ENCODE measurements at places on chromosomes 13 and 19.

DNA sequence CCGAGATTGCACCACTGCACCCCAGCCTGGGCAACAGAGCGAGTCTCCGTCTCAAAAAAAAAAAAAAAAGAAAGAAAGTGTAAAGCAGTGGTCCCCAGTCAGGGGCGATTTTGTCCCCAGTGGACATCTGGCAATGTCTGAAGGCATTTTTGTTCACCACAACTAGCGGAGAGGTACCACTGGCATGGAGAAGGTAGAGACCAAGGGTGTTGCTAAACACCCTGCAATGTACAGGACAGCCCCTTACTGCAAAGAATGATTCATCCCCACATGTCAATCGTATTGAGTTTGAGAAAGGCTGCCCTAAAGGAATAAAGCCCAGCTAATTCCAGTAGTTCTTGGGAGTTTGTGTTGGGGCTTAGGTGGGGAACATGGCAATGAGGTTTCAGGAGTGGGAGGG lies 38.7 kb downstream of the CYP4F2 start:
- no peak for DNase-seq

GRCh38 chr19:35901854-35902661 lies at the start of gene HCST:
HCST (plus strand) TSS chr19:35902529; CDS start chr19:35902594, 65 bp downstream.
- no peak for DNase-seq

GRCh38 chr19:31451686-31452330 lies 102.6 kb upstream of the TSHZ3 start:
- no peak for DNase-seq

GRCh38 chr19:3503036-3503572 lies 2.6 kb upstream of the DOHH start:
- no peak for DNase-seq

GRCh38 chr13:51252954-51253532 lies 30.8 kb downstream of the FAM124A start:
- no peak for DNase-seq

- DNase-seq, result no peak
Measured at GRCh38 chr19:15110418-15110815, 3.2 kb downstream of the SYDE1 start.

DNA sequence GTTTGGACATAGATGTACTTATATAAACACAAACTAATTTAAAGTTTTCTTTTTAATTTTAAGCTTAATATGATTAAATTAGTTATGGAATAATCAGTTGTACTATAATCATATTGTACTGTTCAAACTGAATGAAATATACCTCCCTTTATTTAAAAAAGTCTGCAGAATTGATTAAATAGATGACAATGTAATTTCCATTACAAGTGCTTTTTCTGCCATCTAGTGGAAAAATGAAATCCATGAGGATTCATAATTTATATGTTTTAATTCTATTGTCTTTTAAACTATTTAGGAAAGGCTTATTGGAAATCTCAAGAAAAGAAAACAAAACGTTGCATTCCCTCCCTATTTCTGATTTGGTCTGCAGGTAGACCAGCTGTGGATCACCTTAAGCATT lies 30.9 kb downstream of the MZT1 start:
- no peak for DNase-seq

GRCh38 chr13:79070343-79070974 lies 335.6 kb downstream of the RBM26 start:
- no peak for DNase-seq

DNA sequence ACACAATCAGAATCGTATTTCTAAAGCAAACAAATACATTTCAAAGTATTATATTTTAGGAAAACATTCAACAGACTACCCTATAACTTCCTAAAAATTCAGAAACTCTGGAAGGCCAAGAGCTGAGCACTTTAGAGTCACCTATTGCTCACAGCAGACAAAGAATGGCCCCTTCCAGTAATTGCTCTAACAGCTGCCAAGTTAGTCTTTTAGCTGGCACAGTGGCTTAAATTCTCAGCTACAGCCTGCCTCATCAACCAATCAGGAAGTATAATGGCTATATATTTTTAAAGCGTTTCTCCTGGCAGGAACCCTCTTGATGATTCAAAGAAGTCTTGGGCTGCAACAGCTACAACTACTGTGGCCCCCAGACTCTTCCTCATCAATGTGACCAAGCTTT lies 14.9 kb upstream of the SLITRK5 start:
- no peak for DNase-seq

DNA sequence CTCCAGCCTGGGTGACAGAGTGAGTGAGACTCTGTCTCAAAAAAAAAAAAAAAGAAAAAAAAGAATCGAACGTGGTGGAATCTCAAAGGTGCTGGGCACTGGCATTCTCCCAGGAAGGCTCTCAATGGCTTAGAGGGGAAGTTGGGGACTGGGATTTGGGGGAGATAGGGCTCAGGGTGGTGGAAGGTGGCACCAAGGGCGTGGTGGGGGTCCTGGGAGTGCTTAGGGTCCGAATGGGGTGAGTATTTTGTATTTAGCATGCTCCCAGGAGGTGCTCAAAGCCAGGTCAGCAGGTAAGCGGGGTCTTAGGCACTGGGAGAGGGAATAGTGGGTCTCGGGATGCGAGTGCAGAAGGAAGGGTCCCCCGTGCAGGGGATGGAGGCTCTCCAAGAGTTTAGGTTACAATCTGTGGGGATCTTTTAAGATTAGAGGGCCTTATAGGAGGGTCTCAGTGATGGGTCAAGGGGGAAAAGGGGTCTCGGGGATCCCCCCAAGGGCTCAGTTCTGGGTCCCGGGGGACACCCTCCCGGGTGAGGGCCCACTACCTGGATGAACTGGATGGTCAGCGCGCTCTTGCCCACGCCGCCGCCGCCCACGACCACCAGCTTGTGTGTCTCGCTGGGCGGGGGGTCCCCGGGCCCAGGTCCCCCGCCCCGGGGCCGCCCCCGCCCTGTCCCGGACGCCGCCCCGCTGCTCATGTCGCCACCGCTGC lies 386 bp downstream of the RRAS start:
- no peak for DNase-seq

DNA sequence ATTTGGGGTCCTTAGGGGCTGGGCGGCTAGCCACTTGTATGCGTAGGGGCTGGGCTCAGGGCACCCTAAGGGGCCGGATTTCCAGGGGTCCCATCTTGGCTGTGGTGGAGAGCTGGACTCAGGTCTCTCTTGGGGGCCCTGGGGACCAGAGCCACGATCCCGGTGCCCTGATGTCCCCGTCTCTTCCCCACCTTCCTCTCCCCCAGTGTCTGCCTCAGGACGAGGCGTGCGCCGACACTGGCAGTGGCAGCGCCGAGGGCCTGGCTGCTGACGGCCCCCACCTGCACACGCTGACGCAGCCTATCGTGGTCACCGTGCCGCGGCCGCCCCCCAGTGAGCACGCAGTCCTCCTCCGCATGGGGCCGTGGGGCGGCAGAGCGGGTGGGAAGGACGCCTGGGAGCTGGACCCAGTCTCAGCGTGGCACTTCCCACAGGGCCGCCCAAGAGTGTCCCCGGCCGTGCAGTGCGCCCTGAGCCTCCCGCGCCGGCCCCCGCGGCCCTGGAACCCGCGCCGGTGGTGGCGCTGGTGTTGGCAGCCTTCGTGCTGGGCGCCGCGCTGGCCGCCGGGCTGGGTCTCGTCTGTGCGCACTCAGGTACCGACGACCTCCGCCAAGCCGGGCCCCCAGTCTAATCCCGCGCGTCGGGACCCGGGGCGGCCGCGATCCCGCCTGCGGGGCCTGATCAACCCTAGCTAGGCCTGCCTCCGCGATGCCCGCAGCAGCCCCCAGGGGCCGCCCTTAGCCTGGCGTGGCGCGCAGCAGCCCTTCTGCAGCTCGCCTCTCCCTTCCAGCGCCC lies 2.7 kb upstream of the SNAPC2 start:
- DNase-seq, result no peak

- DNase-seq, result no peak
Measured at GRCh38 chr19:46193678-46194077, 35.9 kb upstream of the IGFL1 start.

DNA sequence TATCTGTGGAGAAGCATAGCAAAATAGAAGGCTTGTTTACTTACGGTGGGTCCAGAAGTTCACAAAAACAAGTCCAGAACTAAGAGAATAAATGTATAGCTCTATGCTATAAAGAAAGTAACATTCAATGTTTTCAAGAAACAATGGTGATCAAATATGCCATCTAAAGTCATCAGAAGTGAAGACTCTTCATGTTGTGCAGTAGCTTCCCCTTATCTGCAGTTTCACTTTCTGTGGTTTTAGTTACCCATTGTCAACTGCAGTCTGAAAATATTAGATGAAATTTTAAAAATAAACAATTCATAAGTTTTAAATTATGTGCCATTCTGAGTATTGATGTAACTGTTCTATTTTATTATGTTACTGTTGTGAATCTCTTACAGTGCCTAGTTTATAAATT lies 72.5 kb downstream of the EDNRB start:
- no peak for DNase-seq

DNA sequence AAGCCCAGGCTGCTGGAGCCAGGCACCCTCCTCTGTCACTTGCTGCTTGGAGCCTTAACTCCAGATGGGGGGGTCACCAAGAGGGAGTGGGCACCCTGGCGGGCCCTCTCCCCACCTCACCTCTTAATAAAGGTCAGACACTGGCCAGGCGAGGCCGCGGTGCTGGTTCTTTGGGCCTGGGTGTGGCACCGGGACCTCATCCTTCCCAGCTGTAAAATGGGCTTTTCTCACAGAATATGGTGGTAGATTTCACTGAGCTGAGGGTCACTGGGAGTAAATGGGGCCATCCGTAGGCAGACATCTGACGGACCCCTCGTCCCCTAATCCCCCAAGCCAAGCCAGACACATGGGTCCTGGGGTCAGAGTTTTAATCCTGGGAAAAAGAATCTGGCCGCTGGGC lies 14.9 kb downstream of the STAP2 start:
- no peak for DNase-seq

DNA sequence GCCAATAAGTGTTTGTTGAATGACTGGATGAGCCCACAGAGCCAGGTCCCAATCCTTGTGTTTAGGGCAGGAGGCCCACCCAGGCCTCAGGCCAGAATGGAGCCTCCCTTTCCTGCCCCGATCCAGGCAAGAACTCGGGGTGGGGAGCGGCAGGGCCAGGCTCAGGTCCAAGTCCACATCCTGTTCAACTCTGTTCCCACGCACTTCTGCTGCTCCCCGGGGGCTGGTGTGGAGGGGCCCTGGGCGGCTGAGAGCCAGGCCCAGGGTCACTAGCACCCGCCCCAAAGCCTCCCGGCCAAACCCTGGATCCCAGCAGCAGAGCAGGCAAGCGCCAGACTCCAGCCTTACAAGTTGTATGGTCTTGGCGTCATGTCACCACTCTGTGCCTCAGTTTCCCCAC lies 8.0 kb downstream of the ANGPTL8 start:
- DNase-seq, result no peak

GRCh38 chr13:76131551-76131950 lies 495.4 kb downstream of the LMO7 start:
- no peak for DNase-seq

DNA sequence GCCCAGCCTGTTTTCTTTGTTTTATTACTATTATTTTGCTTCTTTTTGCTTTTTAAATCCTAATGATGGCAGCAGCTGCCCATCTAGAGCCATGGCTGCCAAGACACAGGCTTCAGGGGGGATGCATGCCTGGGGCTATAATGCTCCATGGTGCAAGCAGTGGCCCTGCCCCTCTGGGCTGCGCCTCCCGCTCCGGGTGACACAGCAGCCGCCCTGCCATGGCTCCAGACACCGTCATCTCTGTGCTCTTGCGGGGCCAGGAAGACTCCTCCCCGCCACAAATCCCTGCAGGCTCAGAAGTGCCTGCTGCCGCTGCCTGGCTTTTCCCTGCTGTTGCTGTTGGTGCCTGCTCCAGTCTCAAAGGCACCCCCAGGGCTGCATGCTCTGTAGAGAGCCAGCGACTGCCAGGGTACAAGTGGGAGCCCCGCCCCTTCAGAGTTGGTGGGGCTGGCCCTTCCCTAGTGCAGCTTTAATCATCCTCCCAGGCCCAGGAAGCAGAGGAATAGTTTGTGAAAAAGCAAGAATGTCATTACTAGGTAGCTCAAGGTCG lies 581.5 kb downstream of the FGF9 start:
- no peak for DNase-seq

GRCh38 chr13:113448885-113449692 lies 4.2 kb downstream of the ADPRHL1 start:
- DNase-seq, result no peak

DNA sequence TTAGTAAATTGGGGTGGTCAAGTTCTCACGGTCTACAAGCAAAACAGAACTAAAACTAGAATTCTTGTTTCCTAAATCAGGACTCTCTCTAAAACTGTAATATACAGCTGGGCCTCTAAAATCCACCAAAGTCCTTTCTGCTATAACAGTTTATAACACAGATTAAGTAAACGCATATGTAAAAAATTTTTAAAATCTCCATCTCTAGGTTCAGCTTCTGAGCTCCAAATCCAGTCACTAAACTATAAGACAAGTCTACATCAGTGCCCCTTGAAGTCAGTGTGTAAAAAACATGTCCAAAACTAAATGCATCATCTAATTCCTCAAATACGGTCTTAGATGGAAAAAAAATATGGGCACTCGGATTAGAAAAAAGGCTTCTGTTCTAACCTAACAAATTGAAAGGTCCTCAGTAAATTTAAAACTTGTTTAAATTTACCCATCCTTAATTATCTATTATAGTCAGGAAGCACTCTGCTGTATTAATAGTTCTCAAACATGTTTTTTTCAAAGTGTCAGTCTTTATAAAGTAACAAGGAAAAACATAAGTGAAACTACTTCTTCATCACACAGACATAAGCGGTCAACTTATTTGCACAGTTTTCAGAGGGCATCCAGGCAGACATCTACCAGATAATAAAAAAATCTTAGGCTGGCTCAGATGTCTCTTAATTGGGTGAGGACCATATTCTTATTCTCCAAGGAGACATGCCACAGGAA lies 33.6 kb downstream of the ELF1 start:
- DNase-seq, result no peak

DNA sequence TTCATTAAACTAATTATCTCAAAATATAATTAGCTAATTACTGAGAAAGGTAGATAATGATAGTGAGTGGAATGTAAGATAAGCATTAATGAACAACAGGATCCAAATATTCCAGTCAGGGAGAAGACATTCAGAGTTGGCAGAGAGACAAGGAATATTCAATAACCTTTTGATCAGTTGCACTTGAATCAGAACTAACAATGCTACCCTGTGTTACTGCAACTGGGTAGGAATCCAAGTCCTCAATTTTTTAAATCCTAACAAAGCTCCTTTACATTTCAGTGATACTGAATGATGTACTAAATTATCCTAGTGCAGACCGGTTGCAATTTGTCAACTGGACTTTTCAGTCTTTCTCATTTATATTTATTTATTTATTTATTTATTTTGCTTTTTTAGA lies 107.1 kb upstream of the MIR17HG start:
- no peak for DNase-seq

GRCh38 chr13:50459046-50459445 lies 384.4 kb downstream of the DLEU7 start:
- no peak for DNase-seq
